IPS-NIHi11 (cell line): ENCODE measurements at places on chromosomes 6 and 20.
A peak's percentile ranks its signal among the peaks of the same experiment; 100 is the strongest.

GRCh38 chr6:74368746-74369145 lies 672.7 kb downstream of the CD109 start:
- DNase-seq, result no peak

DNA sequence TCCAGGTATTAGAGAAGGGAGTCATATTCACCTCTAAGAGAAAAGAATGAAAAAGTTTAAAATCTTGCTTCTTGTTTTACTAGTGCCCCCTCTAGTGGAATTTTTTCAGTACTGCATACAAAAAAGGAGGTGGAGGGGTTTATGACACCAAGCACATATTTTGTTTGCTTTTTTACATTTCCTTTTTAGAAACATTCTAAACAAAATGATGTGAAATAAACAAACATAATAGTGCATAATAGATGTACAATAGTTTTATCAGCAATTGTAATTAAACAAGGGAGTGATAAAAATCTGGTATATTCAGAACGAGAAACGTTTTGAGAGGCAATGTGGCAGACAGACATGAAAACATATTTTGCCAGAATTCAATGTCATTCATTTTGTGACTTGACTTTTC lies 111.0 kb upstream of the TFAP2D start:
- peak; percentile 19 for DNase-seq

- DNase-seq, result no peak
These were observed 122.4 kb downstream of the RIN2 start for GRCh38 chr20:19880256-19881079.

GRCh38 chr6:154380741-154381140 lies 24.1 kb upstream of the IPCEF1 start:
- no peak for DNase-seq

GRCh38 chr20:12717061-12717460 lies 291.7 kb upstream of the SPTLC3 start:
- no peak for DNase-seq

DNA sequence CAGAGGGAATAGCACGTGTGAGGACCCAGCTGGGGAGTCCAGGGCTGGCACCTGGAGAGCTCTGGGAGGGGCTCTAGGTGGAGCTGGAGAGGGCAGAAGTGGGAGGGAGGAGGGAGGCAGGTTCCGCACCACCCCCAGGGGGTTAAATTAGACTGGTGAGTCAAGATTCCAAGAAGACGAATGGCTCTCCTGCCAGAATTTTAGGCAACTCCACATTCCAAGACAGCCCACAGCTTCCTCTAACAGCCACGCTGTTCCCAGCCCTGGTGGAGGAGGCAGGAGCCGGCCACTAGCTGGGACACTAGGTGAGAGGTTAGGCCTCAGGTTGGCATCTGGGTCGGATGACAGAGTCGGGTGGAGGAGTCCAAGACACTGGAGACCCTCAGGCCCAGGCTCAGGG lies 60.2 kb downstream of the TFAP2C start:
- no peak for DNase-seq

GRCh38 chr6:20775981-20776380 lies 241.7 kb downstream of the CDKAL1 start:
- DNase-seq, result no peak

- DNase-seq, result no peak
These were observed 599.5 kb upstream of the NRSN1 start for GRCh38 chr6:23526526-23526925.

DNA sequence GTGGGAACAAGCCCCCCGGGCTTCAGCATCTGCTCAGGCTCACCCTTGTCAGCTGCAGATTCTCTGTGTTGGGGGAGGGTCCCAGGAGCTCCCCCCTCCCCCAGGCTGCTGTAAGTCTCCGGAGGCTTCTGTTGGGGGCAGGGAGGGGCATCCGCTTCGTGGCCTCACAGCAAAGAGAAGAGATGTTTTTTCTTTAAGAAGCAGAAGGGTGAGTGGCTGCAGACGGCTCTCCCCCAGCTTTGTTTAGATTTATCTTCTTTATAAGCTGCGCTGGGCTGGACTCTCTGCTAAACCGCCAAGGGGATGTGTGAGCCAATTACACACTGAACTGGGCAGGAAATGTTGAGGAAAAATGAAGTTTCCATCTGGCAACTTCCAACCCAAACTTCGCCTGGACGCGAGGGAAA lies 48.7 kb upstream of the GATA5 start:
- DNase-seq, result no peak

DNA sequence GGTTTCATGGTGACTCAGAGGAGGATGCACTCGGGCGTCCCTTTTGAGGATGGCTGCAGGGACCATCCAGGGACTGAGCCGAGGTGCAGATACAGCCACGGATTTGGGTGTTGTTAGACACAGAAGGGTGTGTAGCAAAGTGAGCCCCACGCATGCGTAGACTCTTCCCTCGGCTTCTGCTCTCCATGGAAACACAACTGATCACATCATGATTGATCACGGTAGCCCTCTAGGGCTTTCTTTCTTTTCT lies 606 bp upstream of the ULBP1 start:
- peak; percentile 50 for DNase-seq

DNA sequence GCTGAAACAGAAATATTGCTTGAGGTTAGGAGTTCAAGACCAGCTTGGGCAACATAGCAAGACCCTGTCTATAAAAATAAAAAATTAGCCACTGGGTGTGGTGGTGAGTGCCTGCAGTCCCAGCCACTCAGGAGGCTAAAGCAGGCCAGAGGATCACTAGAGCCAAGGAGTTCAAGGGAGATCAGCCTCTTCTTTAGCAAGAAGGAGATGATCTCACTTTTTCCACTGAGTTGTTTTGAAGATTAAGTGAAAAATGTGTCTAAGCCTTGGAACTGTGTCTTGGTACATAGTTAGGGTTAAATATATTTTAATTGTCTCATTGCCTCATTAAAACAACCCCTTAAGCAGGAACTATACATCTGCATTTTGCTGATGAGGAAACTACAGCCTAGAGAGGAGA lies 279.0 kb upstream of the ZFP64 start:
- no peak for DNase-seq

- DNase-seq, result no peak
These were observed 56.7 kb downstream of the ATXN1 start for GRCh38 chr6:16704401-16705045.

DNA sequence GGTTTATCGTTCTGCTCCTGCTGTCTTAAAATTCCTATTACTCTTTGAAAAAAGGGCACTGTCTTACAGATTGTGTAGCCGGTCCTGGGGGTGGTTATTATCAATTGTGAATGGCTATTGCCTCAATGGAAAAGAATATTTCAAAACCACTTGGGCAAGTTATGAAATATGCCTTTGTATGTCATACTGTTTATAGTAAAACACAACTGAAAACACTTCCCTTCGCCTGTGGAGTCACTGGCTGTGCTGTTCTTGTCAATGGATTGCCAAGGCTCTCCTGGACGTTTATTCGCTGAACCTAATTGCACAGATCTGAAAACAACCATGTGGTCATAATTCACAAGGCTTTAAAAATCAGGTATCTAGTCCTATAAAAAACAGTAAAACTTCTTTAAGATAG lies 47.8 kb upstream of the TAGAP start:
- no peak for DNase-seq

- peak; percentile 72 for DNase-seq
These were observed 38.6 kb downstream of the KIAA0408 start for GRCh38 chr6:127420556-127420955.

- DNase-seq, result no peak
These were observed 34.7 kb downstream of the TFEB start for GRCh38 chr6:41700463-41701347.

GRCh38 chr6:47698342-47698787 lies at the start of gene ADGRF4:
Gene ADGRF4, plus strand, starts transcription at chr6:47698580. Its CDS starts 8,666 bp downstream, at chr6:47707246.
- DNase-seq, result no peak

- no peak for DNase-seq
These were observed 30.7 kb upstream of the RIN2 start for GRCh38 chr20:19727251-19727847.

- no peak for DNase-seq
These were observed 1.1 kb upstream of the BNIP5 start for GRCh38 chr6:36337814-36338213.

GRCh38 chr6:109308018-109308492 lies 74.2 kb downstream of the CD164 start:
- no peak for DNase-seq

GRCh38 chr6:16236631-16237199 lies 1.7 kb upstream of the GMPR start:
- DNase-seq, result no peak

GRCh38 chr6:34062815-34063214 lies 83.1 kb downstream of the GRM4 start:
- DNase-seq, result no peak

DNA sequence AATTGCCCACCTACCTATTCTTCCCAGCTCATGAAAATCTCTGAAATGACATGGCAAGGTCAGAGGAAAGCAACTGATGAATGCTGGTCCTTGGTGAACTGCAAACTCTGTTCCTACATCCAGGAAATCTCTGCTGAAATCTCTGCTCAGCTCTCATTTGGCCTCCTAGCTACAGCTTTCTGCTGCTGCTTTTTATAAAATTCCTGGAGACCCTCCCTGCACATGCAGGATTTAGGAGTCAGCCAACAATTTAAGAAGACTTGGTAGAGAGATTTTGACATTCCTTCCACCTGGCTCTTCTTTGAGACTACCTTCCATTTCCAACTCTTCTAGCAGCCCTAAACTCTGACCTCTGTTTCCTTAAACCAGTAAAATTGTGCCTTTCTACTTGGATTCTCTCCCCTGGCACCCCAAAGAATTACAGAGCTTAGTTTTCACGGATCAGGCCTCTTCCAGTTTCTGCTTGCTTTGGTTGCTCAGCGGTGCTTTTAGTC lies 55.5 kb downstream of the PDE7B start:
- DNase-seq, result no peak

DNA sequence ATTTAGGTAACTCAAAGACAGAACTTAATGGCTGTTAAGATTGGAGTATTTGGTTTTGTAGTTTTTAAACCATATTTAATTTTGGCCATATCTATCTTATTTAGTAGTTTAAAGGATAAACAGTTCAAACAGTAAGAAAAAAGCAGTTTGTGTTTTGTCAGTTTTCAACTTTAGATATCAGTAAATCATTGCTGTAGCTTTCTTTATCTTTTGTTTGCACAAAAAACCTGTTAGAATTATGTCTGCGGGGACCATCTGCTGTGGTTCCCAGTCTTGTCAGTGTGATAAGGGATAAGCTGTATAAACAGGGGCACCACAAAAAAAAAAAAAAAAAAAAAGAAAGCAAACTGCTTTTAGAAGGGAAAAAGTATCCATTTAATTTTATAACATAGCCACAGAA lies 40.9 kb downstream of the CDKAL1 start:
- DNase-seq, result no peak

- no peak for DNase-seq
These were observed 39.7 kb upstream of the CCDC167 start for GRCh38 chr6:37539171-37540028.

DNA sequence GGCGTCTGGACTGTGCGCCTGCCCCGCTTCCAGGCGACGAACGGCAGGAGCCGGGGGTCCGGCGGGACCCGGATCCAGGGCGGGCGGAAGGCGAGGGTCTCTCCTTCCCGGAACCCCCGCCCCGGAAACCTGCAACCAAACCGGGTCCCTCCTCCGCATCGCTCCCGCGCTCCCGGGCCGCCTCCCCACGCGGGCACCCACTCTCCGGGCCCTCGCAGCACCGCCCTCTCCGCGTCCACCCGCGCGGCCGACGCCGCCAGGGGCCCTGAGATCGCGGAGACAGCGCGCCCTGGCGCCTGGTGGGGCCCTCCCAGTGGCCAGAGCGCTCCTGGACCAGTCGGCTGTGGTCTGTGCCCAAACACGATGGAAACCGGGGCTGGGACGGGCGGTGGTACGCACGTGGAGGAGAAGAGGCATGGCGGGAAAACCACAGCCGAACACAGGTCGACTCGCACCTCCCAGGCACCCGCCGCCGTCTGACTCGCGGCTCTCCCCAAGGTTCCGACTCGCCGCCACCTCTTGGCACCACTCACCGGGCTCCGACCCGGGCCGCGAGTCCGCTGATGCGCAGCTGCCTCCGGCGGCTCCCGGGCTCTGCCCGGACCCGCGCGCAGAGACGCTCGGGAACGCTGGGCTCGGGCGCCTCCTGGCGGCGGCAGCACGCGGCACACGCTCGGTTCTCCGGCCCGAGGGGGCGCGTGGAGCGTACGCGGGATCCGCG lies 7.9 kb downstream of the NKX2-2 start:
- peak; percentile 89 for DNase-seq

- DNase-seq, result no peak
These were observed 33.5 kb upstream of the MCM3 start for GRCh38 chr6:52317841-52318581.

- no peak for DNase-seq
These were observed 8.0 kb upstream of the GATA5 start for GRCh38 chr20:62483613-62484458.

DNA sequence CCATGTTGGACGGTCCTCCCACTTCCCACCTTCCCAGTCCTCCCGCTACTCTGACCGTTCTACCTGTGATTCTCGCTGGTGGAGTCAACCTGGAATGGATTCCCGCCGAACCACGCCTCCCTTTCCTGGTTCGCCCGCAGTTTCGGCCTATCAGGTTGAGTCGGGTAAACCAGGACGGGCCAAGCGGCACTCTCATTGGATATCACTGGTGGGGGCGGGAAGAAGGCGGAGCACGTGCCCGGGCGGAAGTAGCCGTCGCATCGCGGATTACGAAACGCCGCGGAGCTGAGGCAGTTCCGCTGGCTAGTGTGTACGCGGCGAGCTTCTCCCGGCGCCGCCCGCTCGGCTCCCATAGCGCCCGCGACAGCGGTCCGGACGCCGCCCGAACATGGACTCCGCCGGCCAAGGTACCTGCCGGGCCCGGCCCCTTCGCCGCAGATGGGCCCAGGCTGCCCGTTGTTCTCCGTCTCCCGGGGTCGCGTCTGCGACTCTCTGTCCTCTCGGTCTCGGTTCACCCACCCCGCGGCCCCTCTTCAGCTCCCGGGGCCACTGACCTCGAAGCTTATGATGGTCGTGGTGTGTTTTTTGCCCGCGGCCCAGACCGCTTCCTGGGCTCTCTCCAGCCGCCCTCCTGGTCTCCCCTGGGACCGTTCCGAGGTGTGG lies at the start of gene TPD52L2:
TSS of gene TPD52L2 (plus strand) at position 293 of the 663 bp plus-strand sequence. CDS start at position 389, 96 bp downstream.
- peak; percentile 97 for DNase-seq

DNA sequence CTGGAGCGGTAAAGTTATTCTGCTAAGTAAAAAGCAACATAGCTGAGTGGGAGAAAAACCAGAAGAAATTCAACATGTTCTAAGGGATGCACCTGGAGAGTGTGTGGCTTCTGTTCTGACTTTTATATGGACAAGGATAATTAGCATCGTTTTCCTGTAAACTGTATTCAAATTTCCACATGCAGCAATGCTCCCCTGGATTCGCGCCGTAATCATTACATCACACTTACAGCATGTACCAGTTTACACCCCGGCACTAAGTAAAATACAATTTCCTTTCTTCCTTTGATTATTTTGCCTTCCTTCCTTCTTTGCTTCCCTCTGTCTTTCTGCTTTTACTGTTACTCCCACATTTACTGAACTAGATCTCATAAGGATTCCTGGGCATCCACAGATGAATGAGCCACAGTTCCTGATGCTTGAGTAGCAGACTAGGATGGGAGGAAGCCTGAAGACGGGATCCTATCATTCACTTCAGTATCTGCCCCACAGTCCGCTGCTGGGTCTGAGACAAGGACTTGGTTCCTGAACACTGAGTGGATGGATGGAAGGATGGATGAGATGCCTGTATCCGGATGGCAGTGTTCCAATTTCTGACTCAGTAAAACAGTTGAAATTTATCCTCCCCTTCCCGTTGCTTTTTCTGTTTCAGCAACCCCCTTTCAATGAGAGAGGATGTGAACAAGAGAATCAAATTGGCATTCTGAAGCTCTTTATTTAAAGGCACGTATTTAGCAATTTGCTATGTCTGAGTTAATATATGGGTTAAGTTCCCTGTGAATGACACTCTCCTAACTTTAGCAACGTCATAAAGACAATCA lies 174.6 kb downstream of the GJA10 start:
- DNase-seq, result no peak
